ENCODE measurements at places on chromosomes 5 and 9.

- DNase-seq, result no peak
These were observed 25.1 kb downstream of the XRCC4 start for GRCh38 chr5:83102364-83102980.

- DNase-seq, result no peak
These were observed 81.7 kb downstream of the LHFPL2 start for GRCh38 chr5:78566747-78567425.

DNA sequence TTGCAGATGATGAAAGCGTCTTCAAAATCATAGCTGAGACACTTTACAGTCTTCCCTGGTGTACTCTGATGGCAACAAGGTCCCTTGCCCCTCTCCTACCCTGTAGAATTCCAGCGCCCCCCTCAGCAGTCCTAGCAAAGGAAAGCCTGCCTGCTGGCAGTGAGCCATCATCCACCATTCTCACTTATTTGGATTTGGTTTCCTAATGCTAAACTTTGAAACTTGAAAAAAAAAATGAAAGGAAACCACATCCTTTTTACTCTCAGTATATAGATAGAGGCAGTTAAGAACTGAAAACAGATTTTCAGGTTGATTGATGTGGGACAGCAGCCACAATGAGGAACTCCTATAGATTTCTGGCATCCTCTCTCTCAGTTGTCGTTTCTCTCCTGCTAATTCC lies at the start of gene GZMA:
GZMA (plus strand) TSS at position 299 of the 400 bp plus-strand sequence; CDS start at position 336, 37 bp downstream.
- DNase-seq, result no peak

GRCh38 chr9:94919376-94920098 lies 193.0 kb downstream of the AOPEP start:
- no peak for DNase-seq

- DNase-seq, result no peak
These were observed 2112.9 kb upstream of the WWC1 start for GRCh38 chr5:166178411-166179080.

- DNase-seq, result no peak
These were observed 429.8 kb downstream of the SPATA31D1 start for GRCh38 chr9:82418334-82418733.

DNA sequence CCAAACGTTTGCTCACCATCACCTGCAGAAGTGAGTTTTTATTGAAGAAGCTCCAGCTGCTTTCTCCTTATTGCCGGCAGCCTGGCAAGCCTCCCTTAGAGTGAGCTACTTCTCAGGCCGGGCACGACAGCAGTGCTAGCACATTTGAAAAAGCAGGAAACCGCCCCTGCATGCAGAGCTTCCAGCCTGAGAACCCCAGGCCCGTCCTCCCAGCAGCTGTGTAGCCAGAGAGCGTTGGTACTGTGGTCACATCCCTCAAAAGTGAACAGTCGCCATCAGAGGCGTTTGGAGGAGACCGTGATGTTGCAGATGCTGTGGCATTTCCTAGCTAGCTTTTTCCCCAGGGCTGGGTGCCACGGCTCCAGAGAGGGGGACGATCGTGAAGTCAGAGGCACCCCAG lies 23.5 kb downstream of the SLC25A25 start:
- DNase-seq, result no peak

GRCh38 chr5:109903061-109903460 lies 213.3 kb downstream of the MAN2A1 start:
- no peak for DNase-seq

DNA sequence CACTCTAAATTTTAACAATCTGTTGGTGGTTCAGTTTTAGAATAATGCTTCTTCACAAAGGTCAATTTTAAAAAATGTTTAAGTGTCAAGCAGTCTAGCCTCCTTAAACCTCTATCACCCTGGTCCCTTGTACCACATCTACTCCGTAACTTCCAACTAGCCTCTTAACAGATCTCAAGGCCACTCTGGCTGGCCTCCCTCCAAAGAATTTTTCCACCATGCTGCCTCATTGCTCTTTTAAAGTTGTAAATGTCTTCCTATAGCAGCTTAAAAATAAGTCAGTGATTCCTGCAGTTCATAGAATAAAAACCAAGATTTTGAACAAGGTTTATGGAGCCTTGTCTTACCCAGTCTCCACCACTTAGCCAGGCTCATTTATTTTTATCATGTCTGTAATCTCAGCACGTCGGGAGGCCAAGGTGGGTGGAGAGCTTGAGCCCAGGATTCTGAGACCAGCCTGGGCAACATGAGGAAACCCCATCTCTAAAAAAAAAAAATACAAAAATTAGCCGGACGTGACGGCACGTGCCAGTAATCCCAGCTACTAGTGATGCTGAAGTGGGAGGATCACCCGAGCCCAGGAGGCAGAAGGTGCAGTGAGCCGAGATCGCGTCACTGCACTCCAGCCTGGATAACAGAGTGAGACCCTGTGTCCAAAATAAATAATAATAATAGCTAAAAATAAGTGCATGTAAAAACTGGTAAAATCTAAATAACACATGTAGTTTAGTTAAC lies 924.9 kb upstream of the DMAC1 start:
- DNase-seq, result no peak

All from caudate nucleus (tissue), 63 donors.